ENCODE measurements at places on chromosomes 6 and 20. TPM values are rescaled to one million over a fixed set of nuclear protein-coding genes. Genes with fewer than 3 reads are reported as not detected.

DNA sequence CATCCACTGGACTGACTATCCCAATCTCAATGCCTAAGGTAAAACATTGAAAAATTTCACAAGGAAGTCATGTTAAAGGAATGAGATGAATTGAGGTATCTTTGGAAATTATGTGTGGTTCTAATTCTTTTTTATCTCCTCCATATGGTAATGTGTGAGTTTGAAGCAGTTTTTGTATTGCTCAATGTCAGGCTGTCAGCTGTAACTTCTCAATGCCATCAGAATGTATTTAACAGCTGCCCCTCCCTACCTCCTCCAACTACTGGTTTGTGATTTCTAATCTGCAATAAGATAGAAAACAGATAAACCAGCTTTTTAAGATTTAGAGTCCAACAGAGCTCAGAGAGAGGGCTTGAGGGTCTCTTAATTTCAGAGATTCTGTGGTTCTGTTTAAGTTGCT, 1005.8 kb upstream of the ADGRB3 start:
- no peak for DNase-seq

Gene CASS4
- 0.89 TPM for total RNA-seq

Gene CCHCR1
- 18.1 TPM for total RNA-seq

Gene CCM2L
- 3.0 TPM for total RNA-seq

Gene RAET1L
- 2.8 TPM for total RNA-seq

DNA sequence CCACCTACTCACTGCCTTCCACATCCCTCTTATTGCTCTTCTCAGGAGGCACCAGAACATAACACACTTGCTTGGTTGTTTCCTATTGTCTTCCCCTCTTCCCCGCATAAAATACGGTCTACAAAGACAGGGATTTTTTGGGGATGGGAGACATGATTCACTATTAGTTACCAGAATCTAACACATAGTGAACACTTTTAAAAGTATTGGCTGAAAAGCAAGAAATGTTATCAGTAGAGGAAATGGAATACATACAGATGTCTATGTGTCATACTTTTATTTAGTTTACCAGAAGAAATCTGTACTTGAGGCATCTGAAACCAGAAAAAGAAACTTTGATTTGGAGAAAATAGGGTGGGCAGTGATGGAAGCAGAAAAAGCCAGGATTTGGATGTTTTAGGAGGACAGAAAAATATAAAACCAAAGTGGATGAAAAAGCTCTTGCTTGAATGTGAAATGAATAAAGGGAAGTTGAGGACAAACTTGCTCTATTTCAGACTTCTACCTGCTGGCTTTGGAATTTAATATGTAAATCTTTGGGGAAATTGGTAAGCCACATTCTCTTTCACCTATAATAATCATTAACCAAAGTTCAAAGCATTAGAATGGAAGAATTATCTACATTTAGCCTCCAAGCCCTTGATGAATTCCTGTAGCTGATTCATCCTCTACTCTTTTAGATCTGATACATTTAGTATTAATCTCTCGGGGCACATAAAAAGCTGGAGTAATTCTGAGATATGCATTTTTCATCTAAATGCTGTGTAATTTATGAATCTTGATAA, 82.6 kb downstream of the DOK5 start:
- DNase-seq, result no peak

Gene MMP24OS
- 15.7 TPM for total RNA-seq

- DNase-seq, result peak; percentile 75
Measured at GRCh38 chr6:43075670-43076463, at the start of gene PTK7. Gene PTK7, plus strand, starts transcription at chr6:43076314. Its CDS starts 175 bp downstream, at chr6:43076489.

DNA sequence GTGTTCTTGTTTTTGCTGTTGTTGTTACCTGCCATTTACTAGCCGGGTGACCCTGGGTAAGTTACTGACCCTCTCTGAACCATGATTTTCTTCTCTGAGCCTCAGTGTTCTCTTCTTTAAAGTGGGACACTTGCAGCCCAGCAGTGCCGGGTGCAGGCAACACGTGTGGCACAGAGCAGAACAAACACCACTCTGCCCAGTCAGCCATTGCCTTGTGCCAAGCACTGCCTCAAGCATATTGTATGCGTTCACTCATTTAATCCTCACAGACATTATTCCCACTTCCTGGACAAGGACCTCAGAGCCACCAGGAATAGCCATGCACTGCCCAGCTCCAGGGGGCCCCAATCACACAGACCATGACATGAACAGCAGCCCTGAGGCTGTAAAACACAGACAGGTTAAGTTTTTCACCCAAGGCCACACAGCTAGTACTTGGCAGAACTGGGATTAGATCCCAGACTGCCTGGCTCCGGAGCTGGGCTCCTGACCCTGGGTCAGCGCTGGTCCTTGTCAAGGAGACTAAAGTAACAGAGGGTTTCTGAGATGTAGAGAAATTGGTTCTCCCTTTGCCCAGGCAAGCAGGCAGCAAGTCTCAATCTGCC, 74.0 kb upstream of the PTPN1 start:
- DNase-seq, result no peak

Gene ARG1
- 23.9 TPM for total RNA-seq

Gene CFAP61
- 0.20 TPM for total RNA-seq

Gene TRIM40
- not detected for total RNA-seq

Measured in skin of body (tissue), 3 donors.